Activated naive CD8-positive, alpha-beta T cell treated with anti-CD3 and anti-CD28 coated beads, Interleukin-2, amount 50 U/mL, for 16 hours (primary cell): ENCODE measurements at places on chromosomes 2 and 18.

GRCh38 chr18:73168236-73168635 is 300.4 kb upstream of the NETO1 start:
- DNase-seq = no peak

DNA sequence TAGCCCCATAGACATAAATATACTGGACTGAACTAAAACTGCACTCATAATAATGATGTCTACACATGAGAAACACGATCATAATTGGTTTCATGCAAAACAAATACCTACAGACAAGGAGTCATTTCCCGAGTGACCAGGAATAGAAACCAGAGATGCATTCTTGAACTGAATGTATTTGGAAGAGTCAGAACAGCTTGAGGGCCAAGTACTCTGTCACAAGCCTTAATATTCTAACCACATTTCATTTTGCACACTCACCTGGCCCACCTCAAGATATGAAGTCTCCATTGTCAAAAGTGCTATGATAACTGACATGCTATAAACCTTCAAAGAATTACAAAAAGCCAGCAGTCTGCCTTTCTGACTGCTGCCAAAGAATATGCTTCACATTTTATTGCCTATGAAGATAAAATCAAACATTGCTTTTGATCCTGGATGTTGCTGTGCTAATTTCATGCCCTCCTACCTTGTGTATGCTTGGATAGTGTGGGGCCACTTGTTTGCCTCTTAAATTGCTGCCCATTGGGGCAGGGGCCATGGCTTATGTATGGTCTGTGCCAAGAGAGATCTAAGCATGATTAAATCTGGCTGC is 18.9 kb upstream of the ASAP2 start:
- DNase-seq = no peak

GRCh38 chr2:142010477-142011270 is 120.1 kb downstream of the LRP1B start:
- DNase-seq = no peak

GRCh38 chr2:67954093-67954748 is 108.6 kb downstream of the C1D start:
- no peak for DNase-seq

- no peak for DNase-seq
Measured at GRCh38 chr2:12075603-12076002, 329.2 kb downstream of the LPIN1 start.

DNA sequence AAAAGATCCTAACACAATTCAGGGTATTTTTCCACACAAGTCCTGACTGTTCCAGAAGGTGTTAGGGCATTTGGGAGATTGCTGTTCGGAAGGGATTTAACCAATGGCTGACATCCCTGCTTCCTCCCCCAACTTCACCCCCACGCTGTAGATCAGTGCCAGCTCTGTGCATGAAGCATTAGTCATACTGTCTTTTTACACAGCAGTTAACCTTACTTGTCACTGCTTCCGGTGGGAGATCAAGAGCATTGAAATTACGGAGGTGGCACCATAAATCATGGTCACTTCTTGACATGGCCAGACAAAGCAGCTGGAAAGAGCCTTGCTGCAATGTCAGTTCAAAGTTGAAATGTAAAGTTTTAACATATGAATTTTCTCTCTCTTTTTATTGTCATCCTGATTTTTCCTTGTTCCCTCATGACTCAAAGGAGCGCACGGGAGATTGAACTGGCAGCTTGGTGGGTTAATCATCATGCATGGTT is 70.2 kb downstream of the HRH4 start:
- no peak for DNase-seq

DNA sequence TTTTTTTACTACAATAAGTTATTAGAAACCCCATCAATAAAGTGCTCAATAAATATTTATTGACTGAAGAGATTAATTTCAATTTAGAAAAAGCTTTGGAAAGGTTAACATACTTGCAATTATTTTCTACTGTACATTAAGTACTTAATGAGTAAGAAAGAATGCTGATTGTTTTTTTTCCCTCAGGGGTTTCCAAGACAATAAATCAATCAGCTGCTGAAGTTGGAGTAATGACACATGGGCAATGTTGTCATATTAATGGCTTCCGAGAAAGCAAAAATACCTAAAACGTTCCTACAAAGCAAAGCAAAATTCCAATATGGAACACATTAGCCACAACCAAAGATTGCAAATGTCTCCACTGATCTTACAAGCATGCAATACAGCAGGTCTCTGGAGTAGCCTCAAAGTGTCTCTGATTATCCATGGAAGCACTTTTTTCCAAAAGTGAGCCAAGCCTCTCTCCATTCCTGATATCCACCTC is 66.7 kb downstream of the ZC3H6 start:
- no peak for DNase-seq

- DNase-seq = no peak
Measured at GRCh38 chr2:165469417-165469816, at the start of gene CSRNP3. CSRNP3 (plus strand) TSS chr2:165469698; CDS start chr2:165595066, 125,368 bp downstream.

DNA sequence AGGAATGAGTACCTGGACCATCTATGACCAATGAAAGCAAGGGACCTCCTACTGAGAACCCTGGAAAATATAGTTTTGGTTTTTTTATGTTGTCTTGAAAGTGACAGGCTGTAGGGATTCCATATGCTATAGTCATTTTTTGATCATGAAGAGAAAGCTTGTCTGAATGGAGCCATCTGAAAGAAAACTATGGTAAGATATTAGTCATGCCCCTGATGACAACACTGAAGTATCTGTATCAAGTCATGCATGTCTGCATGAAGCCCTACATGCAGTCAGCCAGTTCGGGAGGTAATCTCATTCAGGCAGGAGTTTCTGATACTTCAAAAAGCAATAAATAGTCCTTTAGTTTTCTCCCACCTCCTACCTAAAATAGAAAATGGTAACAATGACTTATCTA is 1042.0 kb downstream of the DPP10 start:
- no peak for DNase-seq

DNA sequence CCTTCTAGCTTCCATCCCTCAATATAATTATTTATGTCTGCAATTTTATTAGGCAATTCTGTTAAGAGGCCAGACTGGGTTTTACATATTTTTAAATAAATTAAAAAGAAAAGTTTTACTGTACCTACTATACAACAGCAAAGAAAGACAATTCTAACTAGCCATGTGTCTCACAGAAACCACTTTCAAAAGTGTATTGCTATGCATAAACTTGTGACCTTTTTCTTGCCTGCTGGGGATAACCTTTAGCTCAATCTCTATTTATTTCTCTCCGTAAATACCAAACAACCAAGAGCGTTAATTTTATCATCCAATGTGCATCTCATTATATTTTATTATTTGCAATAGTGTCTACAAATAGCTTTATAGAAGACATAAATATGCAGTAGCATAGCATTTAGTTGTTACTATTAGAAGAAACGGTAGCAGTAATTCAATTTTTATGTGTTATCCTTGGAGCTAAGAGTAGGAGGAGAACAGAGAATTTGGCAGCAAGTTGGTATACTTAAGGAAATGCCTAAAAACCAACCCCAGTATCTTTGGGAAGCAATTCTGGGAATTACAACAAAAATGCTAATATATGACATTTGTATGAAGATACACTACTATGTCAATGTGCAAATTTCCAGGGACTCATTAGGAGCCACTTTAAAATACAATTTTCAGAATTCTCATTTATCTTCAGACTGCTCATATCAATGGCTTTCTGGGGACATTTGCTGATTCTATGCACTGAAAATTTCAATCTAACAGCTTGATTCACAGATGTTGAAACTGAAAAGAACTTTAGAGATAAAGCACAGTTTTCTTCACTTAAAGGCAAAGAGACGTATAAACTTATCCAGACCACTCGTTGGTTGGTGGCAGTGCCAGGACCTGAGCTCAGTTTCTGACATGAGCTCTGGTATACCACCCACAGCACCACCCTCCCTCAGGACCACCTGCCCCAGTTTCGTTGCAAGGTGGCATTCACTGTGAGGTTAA is 23.0 kb upstream of the RTN4 start:
- no peak for DNase-seq

- no peak for DNase-seq
Measured at GRCh38 chr18:27616324-27616723, 431.2 kb upstream of the CHST9 start.

- no peak for DNase-seq
Measured at GRCh38 chr2:241378816-241379215, 22.7 kb downstream of the FARP2 start.

GRCh38 chr2:56185582-56186046 is 1.8 kb downstream of the CCDC85A start:
- DNase-seq = no peak

- no peak for DNase-seq
Measured at GRCh38 chr2:45860136-45861121, 209.0 kb downstream of the PRKCE start.

- no peak for DNase-seq
Measured at GRCh38 chr2:151999053-151999452, 99.8 kb downstream of the CACNB4 start.

- DNase-seq = no peak
Measured at GRCh38 chr2:231655488-231655887, 52.8 kb upstream of the PTMA start.

GRCh38 chr2:15189216-15189615 is 371.9 kb downstream of the NBAS start:
- no peak for DNase-seq

DNA sequence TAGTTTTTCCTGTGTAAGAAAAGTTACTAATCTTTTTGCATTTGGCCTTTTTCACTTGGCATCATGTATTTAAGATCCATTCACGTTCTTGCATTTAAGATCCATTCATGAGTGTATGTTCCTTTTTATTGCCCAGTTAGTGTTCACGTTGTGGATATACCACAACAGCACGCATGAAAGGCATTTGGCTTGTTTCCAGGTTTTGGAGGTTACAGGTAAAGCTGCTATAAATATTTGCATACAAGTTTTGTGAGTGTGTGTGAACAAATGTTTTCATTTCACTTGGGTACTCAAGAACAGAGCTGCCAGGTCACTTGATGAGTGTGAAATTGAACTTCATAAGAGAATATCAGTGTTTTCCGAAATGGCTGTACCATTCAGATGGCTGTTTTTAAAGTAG is 121.2 kb downstream of the CCBE1 start:
- DNase-seq = no peak

- DNase-seq = no peak
Measured at GRCh38 chr2:209147981-209148380, 275.9 kb upstream of the MAP2 start.

DNA sequence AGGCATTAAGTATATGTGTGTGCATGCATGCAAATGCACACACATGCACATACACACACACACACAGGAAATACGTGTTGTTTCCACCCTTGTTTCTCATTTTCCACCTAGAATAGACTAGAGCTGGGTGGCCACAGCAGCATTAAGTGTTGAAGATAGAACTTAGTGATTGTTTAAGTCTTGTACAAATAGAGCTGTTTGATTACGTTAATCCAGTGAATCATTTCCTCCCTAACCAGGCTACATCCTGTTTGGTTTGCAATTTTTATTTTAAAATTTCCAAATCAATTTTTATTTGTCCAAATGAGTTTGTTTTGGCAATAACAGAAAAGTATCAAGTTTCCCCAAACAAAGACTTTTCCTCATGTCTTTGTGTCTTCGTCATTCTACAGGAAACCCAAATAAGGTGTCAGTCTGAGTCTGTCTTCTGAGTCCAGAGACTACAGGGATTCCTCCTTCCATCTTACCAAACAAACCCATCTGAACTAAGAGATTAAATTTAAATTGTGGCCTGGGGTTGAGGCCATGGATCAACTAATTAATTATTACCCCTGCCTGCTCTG is 74.6 kb upstream of the GALNT5 start:
- no peak for DNase-seq

DNA sequence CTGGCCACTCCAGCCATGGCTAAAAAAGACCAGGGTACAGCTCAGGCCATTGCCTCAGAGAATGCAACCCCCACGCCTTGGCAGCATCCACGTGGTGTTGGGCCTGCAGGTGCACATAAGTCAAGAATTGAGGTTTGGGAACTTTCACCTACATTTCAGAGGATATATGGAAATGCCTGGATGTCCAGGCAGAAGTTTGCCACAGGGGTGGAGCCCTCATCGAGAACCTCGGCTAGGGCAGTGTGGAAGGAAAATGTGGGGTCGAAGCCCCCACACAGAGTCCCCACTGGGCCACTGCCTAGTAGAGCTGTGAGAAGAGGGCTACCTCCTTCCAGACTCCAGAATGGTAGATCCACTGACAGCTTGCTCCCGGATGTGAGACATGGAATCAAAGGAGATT is 477.3 kb downstream of the LPIN1 start:
- DNase-seq = no peak
